ENCODE measurements at places on chromosomes 12 and 14.

GRCh38 chr12:132286912-132287311 is 42.5 kb downstream of the GALNT9 start:
- no peak for DNase-seq

DNA sequence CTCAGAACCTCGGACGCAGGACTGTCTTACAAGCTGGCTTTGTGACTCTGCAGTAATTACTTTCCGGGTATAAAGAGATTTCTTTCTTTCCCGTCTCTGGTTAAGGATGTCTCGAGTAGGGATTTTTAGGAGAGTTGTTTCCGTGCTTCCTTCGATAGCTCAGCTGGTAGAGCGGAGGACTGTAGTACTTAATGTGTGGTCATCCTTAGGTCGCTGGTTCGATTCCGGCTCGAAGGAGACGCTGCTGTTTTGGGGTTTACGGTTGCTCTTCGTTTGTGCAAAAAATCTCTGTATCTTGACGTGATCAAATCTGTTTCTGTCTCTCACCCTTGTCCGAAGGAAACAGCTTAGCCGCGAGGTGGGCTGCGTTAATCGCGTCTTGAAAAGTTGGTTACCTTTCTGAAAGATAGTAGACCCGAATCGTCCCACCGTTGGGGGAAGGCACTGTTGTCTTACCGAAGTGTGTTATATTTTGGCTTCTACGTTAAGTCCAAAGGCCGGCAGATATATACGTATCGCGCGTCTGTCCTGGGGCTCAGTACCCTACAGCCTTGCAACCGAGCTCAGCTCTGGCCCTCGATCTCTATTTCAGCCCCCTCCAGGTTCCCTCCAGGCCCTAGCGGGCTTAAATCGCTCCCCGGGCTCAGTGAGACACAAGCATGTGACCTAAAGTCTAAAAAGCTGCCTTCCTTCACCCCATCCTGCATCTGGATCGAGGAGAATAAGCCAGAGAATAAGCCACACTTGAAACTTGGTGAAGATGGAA is 1.1 kb upstream of the RNASE4 start:
- peak; percentile 25 for DNase-seq

GRCh38 chr12:39780913-39781446 is 161.4 kb upstream of the ABCD2 start:
- DNase-seq = no peak

DNA sequence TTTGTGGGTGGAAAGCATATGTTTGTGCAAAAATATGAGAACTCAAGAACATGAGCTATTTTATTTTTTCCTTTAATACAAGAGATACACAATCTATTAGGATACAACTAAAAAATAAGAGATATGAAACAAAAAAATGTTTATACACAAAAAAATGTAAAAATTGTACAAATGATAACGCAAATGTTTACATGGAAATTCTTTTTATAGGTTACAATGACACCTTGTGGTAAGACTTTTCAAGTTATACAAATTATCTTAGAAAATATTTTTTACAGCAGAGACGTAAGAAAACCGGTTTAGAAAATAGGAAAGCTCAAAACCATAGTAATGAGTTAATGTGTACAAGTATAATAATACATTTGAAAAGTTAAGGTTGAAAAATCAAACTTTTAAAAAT is 25.5 kb downstream of the CEP83 start:
- DNase-seq = no peak

DNA sequence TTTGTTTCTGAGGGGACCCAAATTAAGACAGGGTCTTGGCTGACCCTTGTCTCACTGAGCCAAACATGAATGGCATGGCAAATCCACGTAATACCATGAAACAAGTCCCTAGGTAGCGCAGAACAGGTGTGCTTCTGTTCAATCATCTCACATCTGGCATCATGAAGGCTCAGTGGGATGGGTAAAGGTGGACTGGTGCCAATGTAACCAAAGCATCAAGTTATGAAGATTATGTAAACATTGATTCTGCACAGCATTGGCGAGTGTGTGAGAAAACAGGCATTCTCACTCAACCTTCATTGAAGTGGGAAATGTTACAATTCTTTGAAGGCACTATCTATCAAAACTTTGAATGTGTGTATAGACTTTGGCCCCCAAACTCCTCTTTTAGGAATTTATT is 41.9 kb downstream of the PTGER2 start:
- DNase-seq = no peak
